CD4-positive, alpha-beta T cell (primary cell): ENCODE measurements at places on chromosomes 4 and X.
A peak's percentile ranks its signal among the peaks of the same experiment; 100 is the strongest.

- no peak for DNase-seq
These were observed 13.1 kb downstream of the DDIT4L start for GRCh38 chr4:100177126-100177525.

GRCh38 chr4:11252149-11252548 is 176.5 kb downstream of the HS3ST1 start:
- no peak for DNase-seq

GRCh38 chr4:88908521-88908920 is 148.5 kb downstream of the FAM13A start:
- DNase-seq, result no peak

DNA sequence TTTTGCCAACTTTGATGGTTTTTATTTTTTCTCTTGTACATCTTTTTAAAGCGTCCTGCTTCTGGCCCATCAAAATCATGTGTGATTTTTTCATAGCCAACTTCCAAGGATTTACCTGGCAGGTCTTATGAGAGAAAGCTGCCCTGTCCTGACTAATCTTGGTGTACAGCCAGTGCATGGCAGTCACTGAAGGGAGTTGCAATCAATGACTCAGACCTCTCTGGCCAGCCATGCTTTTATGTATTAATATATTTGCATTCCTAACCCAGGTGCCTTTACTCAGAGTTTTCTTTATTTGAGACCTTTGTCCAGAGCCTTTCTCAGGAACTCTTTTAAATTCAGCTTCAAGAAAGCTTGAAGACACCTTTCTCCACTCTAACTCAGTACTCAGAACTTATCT is 691.5 kb upstream of the HTR2C start:
- DNase-seq, result no peak

DNA sequence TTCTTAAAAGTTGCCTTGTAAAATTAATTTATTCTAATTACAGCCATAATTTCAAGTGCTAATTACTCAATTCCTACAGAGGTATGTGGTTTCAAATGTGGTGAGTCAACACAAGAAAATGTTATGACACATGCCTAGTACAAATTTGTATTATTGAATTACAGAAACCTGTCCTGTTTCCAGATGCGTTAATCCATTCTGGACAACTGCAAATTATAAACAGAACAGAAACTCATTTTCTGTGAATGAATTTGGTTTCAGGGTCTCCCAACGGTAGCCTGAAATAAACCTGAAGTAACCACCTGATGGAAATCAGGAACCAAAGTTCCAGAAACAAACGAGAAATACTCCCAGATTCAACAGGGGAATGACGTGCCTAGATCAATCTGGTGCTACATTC is 328.6 kb upstream of the F9 start:
- no peak for DNase-seq

DNA sequence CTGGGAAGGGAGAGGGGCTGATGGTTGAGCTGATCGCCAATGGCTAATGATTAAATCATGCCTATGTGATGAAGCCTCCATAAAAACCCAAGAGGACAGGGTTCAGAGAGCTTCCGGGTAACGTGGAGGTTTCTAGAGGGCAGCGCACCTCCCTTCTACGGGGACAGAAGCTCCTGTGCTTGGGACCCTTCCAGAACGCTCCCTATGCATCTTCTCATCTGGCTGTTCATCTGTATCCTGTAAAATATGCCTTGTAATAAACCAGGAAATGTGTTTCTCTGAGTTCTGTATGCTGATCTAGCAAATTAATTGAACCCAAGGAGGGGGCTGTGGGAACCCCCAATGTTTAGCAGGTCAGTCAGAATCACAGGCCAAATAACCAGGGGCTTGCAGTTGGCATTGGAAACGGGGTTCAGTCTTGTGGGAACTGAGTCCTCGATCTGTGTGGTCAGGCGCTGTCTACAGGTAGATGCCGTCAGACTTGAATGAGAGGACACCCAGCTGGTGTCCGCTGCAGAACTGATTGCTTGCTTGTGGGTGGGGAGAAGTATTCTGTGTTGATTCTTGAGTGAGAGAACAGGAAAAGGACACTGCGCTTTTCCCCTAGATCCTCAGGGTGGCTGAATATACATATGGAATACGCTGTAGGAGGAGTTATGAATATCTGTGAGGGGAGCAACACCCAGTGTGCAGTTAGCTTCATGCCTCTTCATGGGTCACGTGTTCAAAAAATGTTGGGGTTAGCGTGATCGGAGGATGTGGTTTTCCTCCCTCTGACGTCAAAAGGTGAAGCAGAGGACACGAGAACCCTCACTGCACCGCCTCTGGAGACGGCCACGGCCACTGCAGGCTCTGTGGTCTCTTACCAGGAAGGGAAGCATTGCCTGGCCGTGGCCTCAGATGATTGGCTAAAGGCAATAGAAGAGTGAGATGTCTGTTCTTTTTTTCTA is 29.2 kb downstream of the HTT-AS start:
- peak; percentile 53 for DNase-seq

GRCh38 chr4:19913650-19914049 is 338.1 kb upstream of the SLIT2 start:
- no peak for DNase-seq
